ENCODE measurements at places on chromosomes 13 and 19.

DNA sequence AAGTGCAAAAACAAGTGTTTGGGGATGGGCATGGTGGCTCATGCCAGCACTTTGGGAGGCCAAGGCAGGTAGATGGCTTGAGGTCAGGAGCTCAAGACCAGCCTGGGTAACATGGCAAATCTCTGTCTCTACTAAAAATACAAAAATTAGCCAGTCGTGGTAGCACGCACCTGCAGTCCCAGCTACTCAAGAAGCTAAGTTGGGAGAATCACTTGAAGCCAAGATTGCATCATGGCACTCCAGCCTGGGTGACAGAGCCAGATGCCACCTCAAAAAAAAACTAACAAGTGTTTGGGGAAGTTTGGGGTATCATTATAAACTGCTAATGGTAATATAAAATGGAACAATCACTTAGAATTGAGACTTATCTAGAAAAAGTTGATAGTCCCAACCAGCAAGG, 24.6 kb downstream of the XPO4 start:
- DNase-seq: no peak

- DNase-seq: no peak
Measured at GRCh38 chr19:35793381-35794165, 18.2 kb downstream of the ARHGAP33 start.

DNA sequence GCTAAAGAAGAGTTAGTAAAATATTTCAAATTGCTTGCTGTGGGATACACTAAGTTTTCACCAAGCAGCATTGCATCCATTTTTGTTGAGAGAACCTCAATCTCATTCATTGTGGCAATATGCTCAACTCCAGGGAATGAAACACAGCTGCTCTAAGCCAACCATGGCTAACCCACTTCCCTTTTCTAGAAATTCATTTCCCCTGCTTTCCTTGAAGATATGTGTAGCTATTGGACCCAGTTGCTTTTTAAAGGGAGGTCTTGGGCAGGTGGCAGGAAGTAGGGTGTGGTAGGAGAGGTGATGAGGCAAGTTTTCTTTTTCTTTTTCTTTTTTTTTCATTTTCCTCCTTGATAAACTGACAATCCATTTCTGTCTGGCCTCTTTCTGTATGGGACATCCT, 452.2 kb downstream of the FGF14 start:
- DNase-seq: no peak

DNA sequence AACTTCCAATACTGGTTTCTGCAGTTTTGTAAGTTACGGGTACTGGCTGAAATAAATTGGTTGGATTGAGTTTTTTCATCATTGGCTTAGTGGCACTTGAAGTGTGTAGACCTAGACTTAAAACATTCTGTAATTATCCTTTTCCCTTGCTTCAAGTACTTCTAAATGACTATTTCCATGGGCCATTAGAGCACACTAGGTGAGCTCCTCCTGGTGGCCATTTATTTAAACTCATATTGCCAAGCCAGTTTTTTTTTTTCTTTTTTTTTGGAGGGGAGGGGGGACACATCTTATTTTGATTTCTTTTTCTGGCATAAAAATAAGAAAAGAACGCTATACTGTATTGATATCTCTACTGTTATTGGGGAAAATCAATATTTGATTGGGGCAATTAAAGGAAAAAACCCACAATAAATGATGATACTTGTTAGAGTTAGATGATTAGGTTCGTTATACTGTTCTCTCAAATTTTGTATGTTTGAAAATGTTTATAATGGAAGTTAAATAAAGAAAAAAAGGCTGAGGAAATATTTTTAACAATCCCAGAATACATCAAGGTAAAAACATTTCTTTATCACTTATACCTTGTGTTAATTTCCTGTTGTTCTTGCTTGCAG, 82.9 kb downstream of the PDS5B start:
- peak; percentile 27 for DNase-seq

DNA sequence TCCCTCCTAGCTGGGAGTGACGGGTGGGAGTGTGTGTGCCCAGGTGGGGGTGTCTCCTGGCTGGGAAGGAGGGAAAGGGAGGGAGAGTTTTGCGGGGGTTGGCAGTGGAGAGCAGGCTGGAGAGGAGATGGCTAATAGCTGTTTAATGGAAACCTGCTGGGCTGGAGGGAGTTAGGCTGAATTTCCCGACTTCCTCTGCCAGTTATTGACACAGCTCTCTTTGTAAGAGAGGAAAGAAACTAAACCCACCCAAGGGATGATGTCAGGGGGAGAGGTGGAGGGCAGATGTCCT, 10.2 kb upstream of the ILF3 start:
- no peak for DNase-seq

Measured in kidney glomerular epithelial cell (primary cell).